SIG-M5 (cell line): ENCODE measurements at places on chromosomes 12 and 14.

DNA sequence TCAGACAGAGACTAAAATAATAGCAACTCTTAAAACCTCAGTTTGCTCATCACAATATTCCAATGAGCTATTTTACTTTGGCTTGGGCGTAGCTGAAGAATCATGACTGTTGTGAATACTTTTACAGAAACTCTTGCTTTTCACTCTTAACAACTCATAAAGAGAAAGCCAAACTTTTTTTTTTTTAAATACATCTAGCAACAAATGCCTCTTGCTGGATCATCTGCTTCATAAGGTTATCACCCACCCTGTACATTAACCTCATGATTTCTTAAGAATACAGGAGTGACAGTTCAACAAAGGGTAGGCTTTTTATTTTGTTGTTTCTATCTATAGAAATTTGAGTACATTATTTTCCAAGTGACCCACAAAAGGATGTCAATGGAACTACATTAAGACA lies 307.4 kb upstream of the DDHD1 start:
- no peak for DNase-seq

DNA sequence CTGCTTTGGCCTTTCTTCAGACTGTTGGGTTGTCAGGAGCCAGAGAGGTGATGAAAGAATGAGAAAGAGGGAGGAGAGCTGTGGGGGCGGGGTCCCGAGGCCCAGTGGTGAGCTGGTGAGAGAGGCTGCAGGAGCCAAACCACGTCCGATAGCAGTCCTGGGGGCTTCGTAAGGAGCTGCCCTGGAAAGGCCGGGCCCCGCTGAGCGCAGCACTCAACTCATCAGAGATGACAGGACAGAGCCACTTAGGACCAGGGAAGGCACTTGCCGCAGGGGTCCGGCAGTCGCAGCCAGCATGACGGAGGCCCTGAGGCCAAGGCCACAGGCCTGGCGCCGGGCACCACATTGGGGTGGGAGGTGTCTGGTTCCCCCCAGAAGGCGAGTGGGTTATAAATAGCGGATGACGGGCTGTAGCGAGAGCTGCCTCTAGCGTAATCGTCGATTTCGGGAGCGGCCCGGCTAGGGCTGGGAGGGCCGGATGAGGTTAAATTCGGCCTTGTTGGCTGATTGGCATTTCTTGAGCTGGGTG lies 179.0 kb downstream of the TSPAN9 start:
- no peak for DNase-seq

- DNase-seq = peak; percentile 93
Observed at GRCh38 chr12:108635201-108635996, 1.7 kb upstream of the SELPLG start.

DNA sequence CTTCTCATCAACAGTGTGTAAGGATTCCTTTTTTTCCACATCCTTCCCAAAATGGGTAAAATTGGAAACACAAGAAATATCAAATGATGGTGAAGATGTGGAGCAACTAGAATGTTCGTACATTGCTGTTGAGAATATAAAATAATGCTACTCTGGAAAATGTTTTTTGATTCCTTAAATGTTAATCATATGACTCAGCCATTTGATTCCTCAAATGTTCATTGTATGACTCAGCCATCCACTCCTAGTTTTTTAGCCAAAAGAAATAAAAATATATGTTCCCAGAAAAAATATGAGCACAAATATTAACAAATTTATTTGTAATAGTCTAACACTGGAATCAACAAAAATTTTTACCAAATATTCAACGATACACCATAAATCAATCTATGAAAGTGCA lies 1108.6 kb downstream of the LRFN5 start:
- DNase-seq = no peak

DNA sequence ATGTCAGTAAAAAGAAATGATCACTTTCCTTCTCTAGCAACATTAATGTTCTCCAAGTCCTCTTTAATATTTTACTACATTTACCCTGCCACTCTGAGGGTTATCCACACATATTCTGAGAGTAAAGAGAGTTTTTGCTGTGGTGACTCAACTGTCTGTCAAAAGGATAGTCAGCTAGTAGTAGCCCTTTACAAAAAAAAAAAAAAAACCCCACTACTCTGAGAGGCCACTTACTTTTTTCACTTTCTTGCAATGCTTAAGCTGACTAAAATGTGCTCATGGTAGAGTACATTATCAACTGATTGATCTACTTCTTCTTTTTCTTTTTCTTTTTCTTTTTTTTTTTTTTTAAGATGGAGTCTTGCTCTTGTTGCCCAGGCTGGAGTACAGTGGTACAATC lies 27.6 kb upstream of the PPM1A start:
- no peak for DNase-seq

DNA sequence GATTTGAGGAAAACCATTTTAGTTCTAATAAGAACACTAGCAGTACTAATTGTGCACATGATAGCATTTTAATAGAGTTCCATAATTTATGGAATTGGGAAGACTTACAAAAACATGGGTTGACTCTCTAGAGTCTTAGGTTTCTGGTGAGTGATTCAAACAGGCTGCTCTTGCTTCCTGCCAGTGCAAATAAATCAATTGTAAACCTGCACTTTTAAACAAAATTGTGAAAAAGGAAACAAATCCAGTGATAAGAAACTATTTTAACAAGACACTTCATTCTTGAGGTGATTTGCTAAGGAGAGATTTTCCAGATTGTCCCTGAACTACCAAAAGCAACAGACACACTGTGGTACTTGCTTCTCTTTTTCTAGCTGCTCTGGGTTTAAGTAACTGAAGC lies 112.2 kb downstream of the CACNA1C start:
- DNase-seq = no peak

GRCh38 chr12:44960423-44960822 lies 84.3 kb upstream of the NELL2 start:
- no peak for DNase-seq
